ENCODE measurements at places on chromosomes 3 and 15.

DNA sequence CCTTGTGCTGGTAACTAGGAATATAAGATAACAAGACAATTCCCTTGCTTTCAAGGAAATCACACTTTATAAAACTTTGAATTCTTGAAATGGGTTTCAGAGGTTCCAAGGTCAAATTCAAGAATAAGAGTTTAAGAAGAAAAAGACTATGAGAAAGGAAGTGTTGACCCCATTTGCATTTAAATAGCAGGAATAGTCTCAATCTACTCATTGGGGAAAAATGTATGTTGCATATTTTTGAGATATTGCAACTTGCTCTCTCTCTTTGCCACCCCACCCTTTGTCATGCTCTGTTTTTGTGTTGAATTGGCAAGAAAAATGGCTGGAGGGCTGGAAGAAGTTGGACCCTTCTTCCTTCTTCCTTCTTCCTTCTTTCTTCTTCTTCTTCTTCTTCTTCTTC lies 699.2 kb downstream of the TUSC7 start:
- DNase-seq, result no peak

DNA sequence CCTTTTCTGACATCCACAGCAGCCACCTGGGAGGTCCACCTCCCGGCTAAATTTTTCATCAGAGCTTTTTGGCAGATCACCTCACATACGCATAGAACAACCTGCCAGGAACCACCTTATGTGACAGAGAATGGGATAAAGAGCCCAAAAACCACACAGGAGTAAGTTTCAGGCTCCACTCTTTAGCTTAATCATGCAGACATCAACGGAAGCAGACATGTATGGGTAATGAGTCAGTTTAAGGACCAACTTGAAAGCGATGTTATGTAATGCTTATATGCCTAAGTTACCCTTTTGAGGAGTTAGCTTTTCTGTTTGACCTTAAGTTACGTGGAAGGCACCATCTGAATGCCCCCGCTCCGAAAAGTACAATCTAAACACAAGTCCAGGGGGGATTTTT lies 183.3 kb upstream of the BHLHE40 start:
- DNase-seq, result peak; percentile 36

DNA sequence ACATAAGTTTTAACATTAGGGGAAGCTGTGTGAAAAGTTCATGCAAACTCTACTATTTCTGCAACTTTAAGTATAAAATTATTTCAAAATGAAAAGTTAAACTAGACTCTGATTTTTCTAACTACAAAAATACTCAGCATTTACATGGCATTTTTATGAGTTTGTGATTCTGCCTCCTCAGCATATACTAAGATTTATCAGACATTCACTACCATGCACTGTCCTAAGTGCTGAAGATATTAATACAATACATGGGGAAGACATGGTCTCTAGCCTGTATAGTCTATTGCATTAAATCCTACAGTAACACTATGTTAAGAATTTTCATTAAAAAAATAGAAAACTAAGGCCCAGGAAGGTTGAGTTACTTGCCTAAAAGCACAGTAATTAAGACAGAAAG lies 80.7 kb downstream of the ZNF148 start:
- DNase-seq, result no peak

GRCh38 chr3:3178498-3179328 lies 778 bp downstream of the CRBN start:
- peak; percentile 12 for DNase-seq

- peak; percentile 65 for DNase-seq
These were observed 16.4 kb downstream of the CHST13 start for GRCh38 chr3:126540342-126540849.

All from lung microvascular endothelial cell (primary cell).